MCF 10A (cell line): ENCODE measurements at places on chromosomes 7 and 10. TPM values are rescaled to one million over a fixed set of nuclear protein-coding genes. Genes with fewer than 3 reads are reported as not detected.

- DNase-seq = no peak
Observed at GRCh38 chr7:47570649-47571050, 11.3 kb downstream of the TNS3 start.

- no peak for DNase-seq
Observed at GRCh38 chr7:1990001-1990670, 242.6 kb downstream of the MAD1L1 start.

DNA sequence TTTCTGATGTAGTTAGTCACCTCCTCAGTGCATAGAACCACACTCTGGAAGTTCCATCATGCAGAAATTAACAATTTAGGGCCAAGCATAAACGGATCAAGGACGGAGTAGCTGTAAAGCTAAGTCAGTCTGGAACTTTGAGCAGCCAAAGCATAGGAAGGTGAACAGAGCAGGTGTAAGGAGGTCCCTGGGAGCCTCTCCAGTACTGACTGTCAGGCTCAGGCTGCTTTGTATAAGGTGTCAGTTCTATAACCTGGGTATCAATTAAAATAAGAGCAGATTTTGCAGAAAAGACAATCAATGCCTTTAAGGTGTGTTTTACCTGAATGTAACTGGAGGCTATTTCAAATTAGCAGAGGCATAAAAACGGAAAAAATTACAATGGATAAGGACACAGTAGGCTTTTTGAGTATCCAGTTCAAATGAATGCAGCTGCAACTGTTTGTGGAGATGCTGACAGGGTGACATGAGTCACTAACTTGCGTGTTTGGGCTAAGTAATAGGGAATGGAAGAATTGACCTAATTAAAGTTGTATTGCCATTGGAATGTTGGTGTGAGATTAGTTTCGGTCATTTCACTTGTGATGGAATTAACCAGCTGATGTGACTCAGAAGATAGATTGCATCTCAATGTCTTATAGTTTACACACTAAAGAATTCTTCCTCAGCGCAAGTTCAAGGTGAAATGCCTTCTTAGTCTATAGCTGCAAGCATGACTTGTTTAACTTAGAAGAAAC lies 417.9 kb upstream of the CNTNAP2 start:
- peak; percentile 3 for DNase-seq

EGR2 gene
- total RNA-seq = 0.25 and 1.0 TPM in 2 replicates

FZD8 gene
- 9.8 and 13.0 TPM in 2 replicates for total RNA-seq

TLX1 gene
- total RNA-seq = not detected in 2 replicates
